ENCODE measurements at places on chromosomes 5 and 9.

DNA sequence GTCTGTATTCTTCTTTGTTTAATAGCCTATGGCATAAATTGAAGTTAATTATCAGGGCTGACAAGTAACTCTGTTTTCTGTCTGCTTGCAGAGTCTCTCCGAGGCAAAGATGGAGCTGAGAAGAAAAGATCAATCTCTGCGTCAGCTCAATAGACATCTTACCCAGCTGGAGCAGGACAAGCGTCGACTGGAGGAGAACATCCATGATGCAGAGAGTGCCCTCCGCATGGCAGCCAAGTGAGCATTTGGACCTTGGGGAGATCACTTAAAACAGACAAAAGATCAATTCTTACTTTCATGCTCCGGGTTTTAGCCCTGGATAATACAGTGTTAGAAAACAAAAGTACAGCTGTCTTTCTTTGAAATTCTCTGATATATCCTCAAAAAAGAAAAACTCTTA lies 293.8 kb downstream of the CCDC171 start:
- DNase-seq = no peak

DNA sequence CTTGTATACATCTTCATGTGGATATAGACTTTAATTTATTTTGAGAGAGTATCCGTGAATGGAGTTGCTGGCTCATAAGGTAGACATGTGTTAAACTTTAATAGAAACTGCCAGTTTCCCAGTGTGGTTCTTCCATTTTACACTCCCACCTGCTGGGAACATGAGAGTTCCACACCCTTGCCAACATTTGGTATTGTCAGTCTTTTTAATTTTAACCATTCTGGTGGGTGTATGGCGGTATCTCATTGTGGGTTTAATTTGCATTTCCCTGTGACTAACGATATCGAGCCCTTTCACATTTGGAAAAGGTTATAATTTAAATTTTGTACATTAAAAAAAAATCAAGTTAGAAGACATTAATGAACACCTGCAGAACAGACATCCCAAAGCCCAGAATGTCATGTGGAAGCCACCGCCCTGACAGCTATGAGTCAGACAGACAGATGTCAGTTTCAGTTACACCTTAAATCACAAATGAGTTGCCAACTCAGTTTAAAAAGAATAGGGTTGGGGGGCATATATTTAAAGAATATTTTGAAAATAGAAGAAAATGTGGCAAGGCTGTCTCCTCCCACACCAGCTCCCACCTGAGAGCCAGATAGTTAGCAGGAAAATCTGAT lies 36.9 kb downstream of the ANKRD33B start:
- DNase-seq = no peak

DNA sequence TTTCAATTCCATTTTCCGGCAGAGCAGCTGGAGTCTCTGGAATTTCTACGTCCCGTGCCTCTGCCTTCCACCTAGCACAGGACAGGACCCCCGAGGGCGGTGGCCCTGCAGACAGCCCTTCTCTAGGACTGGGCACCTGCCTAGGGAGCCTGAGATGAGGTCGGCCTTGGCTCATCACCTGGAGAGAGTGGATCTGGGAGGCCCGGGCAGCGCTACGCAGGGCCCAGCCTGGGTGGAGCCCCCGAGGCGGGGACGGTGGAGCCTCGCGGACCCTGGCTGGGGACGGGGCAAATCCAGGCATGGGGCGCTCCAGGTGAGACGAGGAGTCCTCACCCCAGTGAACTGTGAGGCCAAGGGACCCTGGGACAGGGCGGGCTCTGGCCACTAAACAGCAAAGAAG lies 114.5 kb downstream of the MTRR start:
- DNase-seq = no peak

- no peak for DNase-seq
Measured at GRCh38 chr5:82911910-82912309, 165.3 kb downstream of the TMEM167A start.

GRCh38 chr9:108691614-108692013 lies 164.2 kb downstream of the ACTL7B start:
- no peak for DNase-seq

GRCh38 chr5:96326902-96327301 lies 106.1 kb downstream of the PCSK1 start:
- DNase-seq = no peak
